ENCODE measurements at places on chromosomes 2 and 18. TPM values are rescaled to one million over a fixed set of nuclear protein-coding genes. Genes with fewer than 3 reads are reported as not detected.

GRCh38 chr18:75898651-75899050 is 471.1 kb upstream of the SMIM21 start:
- no peak for DNase-seq

GRCh38 chr2:230650585-230651137 is 62.0 kb upstream of the CAB39 start:
- DNase-seq: no peak

DNA sequence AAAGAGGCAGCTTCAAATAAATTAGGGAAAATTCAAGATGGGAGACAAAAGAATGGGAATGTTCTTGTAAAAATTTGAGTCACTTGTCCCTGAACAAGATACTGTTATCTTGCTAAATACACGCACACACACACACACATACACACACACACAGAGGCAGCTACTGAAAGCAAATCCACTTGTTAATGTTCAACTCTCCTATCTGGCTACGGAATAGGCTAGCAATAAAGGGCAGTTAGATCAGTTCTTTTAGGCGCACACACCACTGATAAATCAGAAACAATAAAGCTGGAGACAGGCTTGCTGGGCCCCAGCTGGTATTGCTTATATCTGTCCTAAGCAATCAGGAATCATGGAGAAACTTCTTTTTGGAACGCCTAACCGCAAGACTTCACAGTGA is 461.6 kb downstream of the BCL11A start:
- DNase-seq: no peak

DNA sequence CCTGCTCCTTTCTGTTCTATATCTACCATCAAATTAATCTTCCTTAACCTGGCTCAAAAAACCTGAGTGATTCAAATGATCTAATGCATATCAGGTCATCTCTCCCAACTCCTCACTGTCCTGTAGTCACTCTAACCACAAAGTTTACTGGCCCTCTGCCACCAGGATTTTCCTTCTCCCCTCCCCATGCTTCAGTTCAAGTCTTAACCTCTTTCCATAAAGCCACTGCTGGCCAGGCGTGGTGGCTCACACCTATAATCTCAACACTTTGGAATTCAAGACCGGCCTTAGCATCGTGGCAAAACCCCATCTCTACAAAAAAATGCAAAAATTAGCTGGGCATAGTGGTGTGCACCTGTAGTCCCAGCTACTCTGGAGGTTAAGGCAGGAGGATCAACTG is 7.5 kb upstream of the SP3 start:
- no peak for DNase-seq

MOGAT1 gene
- total RNA-seq: not detected

DNA sequence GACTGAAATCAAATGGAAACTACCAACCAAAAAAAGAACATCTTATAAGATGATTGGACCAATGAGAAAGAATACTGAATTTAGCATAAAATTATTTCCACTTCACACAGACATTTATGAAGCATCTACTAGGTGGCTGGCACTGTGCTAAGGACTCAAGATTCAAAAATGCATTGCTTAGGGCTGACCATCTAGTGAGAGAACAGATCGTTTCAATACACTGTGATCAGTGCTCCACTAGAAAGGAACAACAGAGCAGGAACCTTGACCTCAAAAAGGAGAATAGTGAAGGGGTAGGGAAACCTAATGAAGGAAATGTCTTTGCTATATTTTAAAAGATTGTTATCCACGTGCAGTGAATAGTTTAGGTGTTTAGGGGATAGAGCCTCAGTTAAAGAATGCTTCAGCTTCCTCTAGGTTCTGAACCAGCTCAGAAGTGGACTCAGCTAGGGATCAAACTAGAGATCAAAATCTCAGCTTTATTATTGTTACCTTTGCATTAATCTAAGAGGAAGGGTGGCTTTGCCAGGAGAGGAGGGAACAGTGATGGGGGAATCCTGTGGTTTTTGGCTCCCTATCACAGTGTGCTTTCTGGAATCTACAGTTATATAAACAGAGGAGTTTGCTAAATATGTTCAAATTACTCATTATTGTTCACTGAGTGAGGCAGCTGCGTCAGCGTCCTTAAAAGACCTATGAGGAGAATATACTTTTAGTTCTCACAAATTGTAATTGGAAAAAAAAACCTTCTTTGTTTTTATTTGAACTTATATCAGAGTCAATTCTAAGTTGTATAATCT is 16.2 kb upstream of the BBS5 start:
- DNase-seq: no peak

- DNase-seq: no peak
Observed at GRCh38 chr18:21901423-21901945, 160.9 kb downstream of the MIB1 start.

TRAF3IP1 gene
- 10.5 TPM for total RNA-seq

DNA sequence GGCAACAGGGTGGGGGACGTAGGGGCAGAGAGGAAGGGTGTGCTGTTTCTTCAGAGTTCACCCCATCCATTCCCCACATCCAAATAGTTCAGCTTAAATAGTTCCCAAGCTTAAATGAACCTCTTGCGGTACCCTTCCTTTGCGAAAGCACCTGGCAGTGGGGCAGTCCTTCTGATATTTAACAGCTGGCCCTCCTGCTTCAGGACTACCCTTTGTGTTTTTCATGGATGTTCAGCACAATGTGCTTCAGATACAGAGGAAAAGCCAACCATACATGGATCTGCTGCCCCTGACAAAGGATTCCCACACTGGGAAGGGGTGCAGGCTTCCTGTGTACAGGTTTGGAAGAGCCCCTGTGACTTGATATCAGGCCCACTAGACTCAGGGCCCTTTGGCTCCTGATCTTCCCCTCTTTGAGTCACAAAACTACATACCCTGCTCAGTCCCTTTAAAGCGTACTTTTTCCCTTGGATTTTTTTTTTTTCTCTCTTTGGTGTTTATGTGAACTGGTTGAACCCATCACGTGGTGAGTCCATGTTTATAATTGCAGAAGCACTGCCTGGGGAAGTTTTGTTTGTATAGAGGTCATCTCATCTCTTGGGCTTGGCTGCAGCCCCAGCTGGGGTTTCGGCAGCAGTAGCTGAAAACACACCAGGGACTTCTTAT is 45.3 kb upstream of the IGFBP5 start:
- no peak for DNase-seq

Measured in occipital lobe (tissue), 3 donors.